ENCODE measurements at places on chromosomes 2 and 18. TPM values are rescaled to one million over a fixed set of nuclear protein-coding genes. Genes with fewer than 3 reads are reported as not detected.
A peak's percentile ranks its signal among the peaks of the same experiment; 100 is the strongest.

DNA sequence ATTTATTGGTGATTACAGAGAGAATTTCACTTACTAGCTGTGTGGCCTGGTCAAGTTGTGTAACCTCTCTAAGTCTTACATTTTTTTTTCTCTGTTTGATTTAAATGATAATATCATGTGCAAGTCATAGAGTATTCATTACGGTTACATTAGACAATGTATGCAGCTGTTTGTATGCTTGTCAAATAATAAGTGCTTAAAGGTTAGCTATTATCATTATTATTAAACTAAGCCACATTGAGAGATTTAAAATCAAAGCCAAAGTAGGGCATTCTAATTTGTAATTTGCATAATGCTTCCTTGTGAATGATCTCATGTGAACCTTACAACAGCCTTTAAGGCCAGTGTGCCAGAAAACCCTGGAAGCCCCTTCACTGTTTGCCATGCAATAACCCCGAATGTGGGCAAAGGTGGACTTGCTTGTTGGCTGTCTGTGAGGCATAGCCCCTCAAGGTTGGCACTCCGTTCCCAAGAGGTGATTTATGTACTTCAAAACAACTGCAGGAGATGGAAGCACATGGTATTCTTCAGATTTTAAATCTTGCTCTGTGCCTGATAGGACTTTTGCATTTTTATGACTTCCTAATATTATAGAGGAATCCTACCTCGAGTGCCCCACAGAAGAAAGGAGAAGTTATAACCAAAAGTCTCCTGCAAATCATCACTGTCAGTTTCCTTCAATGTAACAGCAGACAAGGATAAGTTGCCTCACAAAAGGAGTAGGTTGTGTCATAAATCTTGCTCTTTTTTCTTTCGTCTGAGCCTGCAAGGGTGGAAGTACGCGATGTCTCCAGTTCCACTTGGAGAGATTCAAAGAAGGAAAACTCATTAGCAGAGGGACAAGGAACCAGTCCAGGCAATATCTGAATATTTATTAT, 272.0 kb downstream of the TGIF1 start:
- DNase-seq = no peak
- no peaks in the 10 kb centered on the region for H3K4me1 ChIP-seq
- no peaks in the 10 kb centered on the region for H3K36me3 ChIP-seq

DNA sequence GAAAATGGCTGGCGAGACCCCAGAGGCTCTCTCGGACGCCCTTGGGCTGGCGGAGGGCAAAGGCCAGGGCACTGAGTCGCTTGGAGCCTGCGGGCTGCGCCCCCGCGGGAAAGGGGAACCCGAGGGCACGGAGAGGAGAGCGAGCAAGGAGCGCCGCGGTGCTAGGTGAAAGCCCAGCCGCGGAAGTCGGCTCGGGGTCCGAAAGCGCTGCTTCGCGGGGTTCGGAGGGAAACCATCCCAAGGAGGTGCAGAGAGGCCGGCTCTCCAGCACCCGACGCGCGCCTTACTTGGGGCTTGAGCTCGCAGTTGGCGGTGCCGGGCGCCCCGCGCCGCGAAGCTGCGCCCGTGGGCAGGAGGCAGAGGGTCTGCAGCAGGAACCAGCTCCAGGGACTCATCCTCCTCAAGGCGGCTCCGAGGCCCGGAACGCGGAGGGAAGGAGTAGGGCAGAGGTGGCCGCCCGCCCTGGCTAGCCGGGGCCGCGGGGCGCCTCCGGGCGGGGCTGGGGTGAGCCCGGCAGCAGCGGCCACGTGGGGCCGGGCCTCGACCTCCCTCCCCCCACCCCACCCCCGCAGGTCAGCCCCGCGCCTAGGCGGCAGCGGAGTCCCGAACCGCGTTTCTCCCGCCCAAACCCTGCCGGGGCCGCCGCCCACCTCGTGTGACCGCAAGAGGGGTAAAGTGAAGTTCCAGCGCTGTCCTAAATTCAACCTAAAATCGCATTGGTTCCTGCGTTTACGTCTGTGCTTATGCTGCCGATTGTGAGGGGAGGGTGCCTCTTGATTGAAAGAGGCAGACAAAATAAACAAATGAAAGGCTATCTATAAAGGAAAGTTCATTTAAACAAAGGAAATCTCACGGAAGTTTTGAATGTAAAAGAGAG, at the start of gene TRABD2A:
TRABD2A (minus strand) TSS at position 440 of the 877 bp plus-strand sequence; CDS start at position 395, 45 bp downstream.
- H3K27ac ChIP-seq = peak within 1 kb of the TSS; percentile 98
- DNase-seq = peak; percentile 87
- peaks cover 25% of the 10 kb centered on the region for H3K36me3 ChIP-seq
- H3K27me3 ChIP-seq = no peaks in the 10 kb centered on the region

DNA sequence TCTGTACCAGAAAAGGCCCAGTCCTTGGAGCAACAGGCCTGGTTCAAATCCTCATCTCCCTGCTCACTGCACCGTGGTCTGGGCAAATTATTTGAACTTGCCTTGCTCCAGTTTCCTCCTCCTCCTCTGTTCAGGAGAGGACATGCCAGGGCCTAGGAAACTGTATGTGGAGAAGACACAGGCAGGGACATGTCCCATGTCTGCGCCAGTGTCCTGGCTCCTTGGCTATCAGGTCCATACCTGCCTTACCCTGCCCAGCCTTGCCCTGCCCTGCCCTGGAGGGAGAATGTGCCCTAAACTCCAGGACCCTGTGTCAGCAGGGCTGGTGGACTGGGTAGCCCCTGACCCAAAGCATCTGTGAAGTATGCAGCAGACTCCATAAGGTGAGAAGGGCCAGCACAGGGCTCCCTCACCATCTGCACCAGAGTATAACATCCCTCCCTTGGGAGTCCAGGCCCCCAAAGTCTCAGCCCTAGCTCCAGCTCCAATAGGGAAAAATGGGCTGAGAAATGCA, 165.3 kb downstream of the GALNT1 start:
- H3K27me3 ChIP-seq = peaks cover 18% of the 10 kb centered on the region
- no peaks in the 10 kb centered on the region for H3K4me1 ChIP-seq
- DNase-seq = no peak

DNA sequence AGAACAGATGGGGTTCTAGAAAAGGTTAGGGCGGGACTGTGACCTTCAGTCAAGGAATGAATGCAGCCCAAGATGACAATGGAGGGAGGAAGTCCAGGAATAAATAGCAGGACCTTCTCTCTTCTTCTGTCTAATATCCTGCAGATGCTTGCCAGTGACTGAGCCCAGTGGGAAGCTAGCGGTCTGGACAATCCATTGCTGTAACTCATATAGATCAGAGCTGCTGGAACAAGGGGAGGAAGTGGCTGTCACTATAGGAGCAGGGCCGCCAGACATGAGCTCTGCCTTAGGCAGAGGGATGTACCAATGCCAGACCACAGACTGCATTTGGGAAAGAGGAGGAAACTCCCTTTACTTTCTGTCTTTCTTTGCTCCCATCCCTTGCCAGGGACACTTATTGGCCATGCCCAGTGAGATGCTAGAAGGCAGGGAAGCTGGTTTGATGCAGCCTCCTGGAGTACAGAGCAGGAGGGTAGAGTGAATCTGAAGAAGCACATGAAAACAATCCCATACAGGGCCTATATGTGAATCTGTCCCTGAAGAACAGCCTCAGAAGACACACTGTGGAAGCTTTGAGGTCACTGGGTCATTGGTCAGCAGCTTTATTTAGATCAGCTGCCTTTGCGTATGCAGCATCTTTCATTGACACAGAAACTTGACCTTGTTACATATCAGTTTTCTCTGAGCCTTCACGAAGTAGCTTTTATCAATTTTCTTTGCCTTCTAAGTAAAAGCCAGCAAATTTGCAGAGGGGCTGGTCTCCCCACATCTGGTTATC, 65.4 kb downstream of the CCDC85A start:
- no peaks in the 10 kb centered on the region for H3K4me1 ChIP-seq
- no peak overlapping the region for H3K27ac ChIP-seq
- no peaks in the 10 kb centered on the region for H3K36me3 ChIP-seq
- no peak overlapping the region for H3K4me3 ChIP-seq
- no peak for DNase-seq
- H3K27me3 ChIP-seq = no peaks in the 10 kb centered on the region

The HOXD1 gene
- not detected for total RNA-seq

GRCh38 chr2:57146951-57147350, 899.7 kb upstream of the VRK2 start:
- H3K4me3 ChIP-seq = no peak overlapping the region
- H3K4me1 ChIP-seq = no peaks in the 10 kb centered on the region
- no peak overlapping the region for H3K27ac ChIP-seq

The SERPINB13 gene
- total RNA-seq = not detected

DNA sequence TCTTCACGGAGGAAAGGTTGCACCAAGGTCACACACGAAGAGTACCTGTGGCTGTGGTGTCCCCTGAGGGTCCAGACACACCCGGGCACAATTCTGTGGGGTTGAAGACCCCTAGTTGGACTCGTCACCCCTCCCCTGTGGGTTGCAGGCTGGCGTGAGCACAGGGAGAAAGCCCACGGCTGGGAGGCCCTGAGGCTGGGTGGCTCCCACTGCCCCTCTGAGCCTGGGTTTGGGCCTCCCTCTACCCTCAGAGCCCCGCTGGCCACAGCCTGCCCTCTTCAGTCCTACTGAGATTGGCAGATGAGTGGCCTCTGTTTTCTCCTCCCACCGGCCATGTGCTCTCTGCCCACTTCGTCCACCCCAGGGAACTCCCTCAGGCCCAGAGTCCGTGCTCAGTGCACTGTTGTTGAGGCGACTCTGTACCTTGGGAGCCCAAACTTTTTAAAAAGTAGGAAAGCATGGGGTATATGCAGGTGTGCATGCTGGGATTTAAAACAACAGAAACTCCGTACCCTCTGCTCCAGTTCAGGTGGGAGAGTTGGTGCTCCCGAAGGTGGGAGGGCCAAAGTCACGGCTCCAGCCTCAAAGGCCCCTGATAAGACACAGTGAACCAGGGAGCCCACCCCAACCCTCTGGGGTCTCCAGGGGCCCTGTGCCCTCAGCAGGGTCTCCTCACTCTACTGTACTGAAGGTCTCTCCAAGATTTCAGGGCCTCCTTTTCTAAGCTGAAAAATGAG, 19.1 kb downstream of the RAMP1 start:
- no peak overlapping the region for H3K4me3 ChIP-seq
- no peak overlapping the region for H3K27ac ChIP-seq
- H3K4me1 ChIP-seq = peaks cover 3% of the 10 kb centered on the region

All from activated naive CD8-positive, alpha-beta T cell treated with anti-CD3 and anti-CD28 coated beads for 36 hours (primary cell).